Astrocyte of the spinal cord (primary cell): ENCODE measurements at places on chromosomes 13 and 19.

- peak; percentile 96 for DNase-seq
Measured at GRCh38 chr13:113493315-113493951, 2.9 kb upstream of the DCUN1D2 start.

DNA sequence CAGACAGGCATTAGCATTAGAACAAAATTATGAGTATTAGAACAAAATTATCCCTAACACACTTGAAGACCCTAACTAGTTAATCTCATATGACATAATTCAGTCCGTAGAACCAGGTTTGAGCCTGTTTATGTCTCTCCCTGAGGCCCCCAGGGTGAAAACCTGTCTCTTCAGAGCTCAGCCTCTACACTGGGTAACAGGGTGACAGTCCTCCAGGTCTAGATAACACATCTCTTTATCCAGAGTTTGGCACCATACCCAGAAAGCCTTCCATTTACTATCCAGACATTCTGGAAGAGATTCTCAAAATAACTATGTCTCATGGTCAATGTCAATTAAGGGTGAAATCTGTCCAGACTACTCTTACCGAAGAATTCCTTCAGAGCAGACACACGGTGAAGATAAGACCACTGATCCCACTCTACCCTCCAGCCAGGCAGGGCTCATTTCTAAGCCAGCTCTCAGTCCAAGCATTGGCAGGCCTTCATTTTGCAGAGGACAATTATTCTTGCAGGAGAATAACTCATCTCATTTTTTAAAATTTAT is 1195.3 kb downstream of the EFNB2 start:
- DNase-seq, result no peak

GRCh38 chr13:44028734-44029133 is 149.0 kb downstream of the LACC1 start:
- DNase-seq, result no peak

- no peak for DNase-seq
Measured at GRCh38 chr13:61765181-61765742, 349.6 kb upstream of the PCDH20 start.

DNA sequence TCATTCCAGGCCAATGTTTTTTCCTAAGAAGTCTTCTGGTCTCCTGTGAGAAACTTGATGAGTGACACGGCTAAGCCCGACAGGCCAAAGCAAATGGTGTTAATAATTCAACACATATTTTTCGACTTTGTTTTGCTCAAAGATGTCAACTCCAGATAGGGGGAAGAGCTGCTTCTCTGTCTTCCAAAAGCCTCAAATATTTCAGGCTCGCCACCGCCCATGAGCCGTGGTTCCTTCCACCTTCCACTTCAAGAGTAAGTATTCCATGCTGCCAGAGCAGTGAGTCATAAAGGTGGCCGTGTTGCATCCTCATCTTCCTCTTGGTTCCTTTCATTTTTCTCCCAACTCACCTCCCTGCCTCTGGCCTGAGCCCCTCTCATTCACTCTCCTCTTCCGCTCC is 272.6 kb downstream of the EFNB2 start:
- DNase-seq, result no peak

GRCh38 chr19:1880611-1881392 is 4.5 kb downstream of the ABHD17A start:
- DNase-seq, result no peak

- no peak for DNase-seq
Measured at GRCh38 chr19:55112777-55113569, 4.5 kb downstream of the PPP1R12C start.

DNA sequence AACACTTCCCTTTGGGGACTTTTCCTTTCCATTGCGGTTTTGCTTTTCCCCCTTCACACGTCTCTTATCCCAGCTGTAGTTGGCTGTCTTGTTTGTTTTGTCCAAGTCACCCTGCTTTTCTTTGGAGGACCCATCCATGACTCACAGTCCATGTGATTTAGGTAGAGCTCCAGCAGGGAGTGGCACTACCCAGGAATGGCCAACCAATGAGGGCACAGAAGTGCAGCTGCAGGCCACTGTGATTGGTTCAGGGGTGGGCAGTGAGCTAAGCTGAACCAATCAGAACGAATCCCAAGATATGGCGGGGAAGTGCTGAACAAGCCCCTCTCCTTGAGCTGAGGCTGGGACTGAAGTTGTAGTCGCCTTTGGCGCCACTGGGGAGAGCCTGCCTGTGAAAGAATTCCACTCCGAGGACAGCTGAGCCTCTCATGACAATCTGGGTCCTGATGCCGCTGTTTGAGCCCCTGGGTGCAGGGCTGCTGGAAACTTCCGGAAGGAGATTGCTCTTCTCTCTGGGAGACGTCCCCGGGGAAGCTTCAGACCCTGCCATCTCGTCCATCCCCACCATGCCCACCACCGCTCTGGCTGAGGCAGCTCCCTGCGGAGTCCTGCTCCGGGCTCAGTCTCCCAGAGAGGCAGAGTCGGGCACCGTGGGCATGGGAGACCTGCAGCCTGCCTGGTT is 62.9 kb upstream of the URI1 start:
- DNase-seq, result no peak

- DNase-seq, result no peak
Measured at GRCh38 chr19:56670961-56671612, 470 bp downstream of the ZNF835 start.

DNA sequence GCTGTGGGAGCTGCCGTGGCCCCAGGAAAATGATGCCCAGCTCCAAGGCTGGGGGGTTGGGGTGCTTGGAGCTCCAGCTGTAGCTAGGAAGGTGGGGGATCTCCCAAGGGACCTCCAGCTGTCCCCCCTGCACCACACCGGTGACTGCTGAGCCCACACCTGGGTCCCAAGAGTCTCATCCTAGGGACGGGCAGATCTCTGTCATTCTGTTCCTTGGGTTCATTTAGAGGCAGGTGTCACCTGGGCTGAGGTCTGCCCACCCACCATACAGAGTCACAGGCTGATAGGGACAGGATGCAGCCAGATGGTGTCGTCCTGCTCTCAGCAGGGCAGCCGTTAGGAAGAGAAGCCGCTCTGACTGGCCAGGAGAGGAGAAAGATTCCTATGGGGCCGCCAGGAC is 5.3 kb downstream of the F2RL3 start:
- no peak for DNase-seq

DNA sequence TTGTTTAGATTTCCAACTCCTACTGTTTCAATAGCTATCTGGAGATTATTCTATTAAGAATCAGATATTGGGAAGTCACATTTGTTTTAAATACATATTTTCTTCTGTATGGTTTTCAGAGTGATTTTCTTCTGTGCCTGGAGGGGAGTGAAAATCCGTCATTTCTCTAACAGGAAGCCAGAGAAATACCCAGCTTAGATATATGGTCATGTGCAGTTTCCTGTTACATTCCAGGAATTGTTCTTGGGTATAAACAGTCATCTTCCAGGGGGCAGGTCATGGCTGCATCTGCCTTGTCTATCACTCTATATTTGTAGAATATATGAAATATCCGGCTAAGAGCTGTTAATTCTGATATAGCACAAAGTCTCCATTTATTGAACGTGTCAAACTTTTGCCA is 77.5 kb upstream of the MIR17HG start:
- no peak for DNase-seq

- DNase-seq, result no peak
Measured at GRCh38 chr19:28984315-28984714, 228.6 kb downstream of the UQCRFS1 start.

GRCh38 chr19:41303954-41304353 is 6.0 kb upstream of the CCDC97 start:
- DNase-seq, result no peak

GRCh38 chr13:60431108-60431700 is 34.2 kb downstream of the TDRD3 start:
- DNase-seq, result peak; percentile 76
